ENCODE measurements at places on chromosomes 12 and 14.

- no peak for DNase-seq
Observed at GRCh38 chr12:28568118-28568517, 377.9 kb downstream of the CCDC91 start.

- DNase-seq: no peak
Observed at GRCh38 chr14:77036484-77037214, 8.1 kb upstream of the IRF2BPL start.

- DNase-seq: no peak
Observed at GRCh38 chr12:68900241-68900640, 32.7 kb downstream of the CPM start.

- DNase-seq: no peak
Observed at GRCh38 chr12:32765906-32766305, 10.2 kb upstream of the YARS2 start.

GRCh38 chr14:59836116-59836515 lies 34.5 kb downstream of the RTN1 start:
- DNase-seq: no peak

All from stimulated activated CD4-positive, alpha-beta T cell treated with anti-CD3 and anti-CD28 coated beads, TNF-alpha, amount 100 ng/mL, for 24 hours (primary cell).